ENCODE measurements at places on chromosomes 12 and 14.

DNA sequence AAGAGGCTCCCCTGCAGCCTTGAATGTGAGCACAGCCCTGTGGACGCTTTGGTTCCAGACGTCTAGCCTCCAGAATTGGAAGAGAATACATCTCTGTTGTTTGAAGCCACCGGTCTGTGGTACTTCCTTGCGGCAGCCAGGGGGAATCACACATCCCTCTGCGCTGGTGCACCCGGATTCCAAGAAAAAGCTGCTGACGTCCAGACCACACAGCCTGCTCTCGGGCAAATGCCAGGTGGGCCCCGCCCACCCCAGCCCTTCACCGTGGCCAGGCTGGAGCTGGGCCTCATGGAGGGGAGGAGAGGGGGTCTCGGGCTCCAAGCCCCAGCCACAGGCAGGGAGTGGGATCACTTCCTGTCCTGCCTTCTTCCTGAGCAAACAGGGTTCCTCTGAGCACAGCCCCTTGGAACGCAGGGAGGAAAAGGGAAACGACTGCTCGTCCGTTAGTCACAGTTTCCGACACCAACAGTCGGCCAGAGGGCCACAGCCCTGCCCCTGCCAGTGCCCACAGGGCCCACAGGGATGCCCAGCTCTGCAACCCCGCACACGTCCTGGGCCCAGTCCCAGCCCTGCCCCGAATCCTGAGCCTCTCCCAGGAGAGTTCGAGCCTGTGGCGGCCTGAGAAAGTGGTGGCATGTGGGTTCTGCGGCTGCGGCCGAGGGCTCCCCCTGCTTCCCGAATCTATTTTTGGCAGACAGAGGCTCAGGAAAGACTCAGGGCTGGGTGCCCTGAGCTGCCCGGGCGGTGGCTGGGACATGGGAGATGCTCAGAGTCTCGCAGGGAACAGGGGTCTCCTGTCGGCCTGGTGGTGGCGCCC, 85.3 kb downstream of the RFLNA start:
- peak; percentile 81 for DNase-seq

DNA sequence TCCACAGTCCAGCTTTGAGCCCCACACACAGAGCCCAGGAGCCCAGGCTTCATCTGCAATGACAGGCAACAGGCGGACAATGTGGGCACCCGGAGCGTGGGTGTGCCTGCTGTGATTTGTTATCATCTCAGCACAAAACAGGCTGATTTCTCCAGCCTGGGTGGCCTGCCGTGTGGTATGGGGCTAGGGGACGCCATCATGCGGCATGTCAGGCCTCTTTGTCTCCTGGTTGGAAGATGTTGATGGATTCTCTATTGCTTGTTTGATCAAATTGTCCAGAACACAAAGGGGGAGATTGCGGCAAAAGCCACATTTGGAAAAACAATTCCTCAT, 147.1 kb downstream of the KIF26A start:
- DNase-seq: no peak

- no peak for DNase-seq
Measured at GRCh38 chr12:26135010-26135420, 10.2 kb upstream of the BHLHE41 start.

DNA sequence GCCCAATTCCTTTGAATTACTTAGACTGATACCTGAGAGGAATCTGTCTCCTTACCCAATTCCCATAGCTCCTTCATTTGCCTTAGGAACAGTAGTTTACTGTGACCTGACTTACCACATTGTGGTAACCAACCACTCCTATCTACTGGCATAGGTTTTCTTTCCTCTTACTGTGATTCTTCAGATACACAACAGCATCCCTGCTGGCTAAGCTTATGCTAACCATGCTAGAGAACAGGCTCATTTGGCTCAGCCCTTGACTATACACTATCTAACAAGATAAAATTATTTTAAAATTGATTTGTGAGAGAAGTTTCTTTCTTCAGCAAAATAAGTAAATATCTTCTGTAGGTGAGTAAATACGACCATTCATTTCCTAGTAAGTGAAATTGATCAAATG, 320.4 kb upstream of the DDHD1 start:
- DNase-seq: no peak

GRCh38 chr12:44519931-44520330, 356.2 kb downstream of the NELL2 start:
- DNase-seq: no peak

DNA sequence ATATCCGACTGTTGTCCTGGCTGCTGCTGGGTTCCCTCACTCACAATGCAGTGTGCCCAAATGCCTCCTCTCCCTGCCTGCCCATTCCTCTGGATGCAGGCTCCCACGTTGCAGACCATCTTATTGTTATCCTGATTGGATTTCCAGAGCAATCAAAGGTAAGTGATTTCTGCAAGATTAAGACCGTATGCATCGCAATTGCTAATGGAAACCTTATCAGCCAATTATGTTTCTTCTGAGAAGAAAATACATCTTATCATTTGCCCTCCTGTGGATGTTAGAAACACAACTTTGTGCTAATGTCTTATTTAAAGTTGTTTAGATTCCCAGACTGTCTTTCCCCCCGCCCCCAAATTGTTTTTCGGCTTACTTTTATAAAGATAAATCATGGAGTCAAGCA, 98.1 kb downstream of the PRIMA1 start:
- DNase-seq: no peak

- DNase-seq: no peak
Measured at GRCh38 chr12:62597253-62597652, 130.6 kb downstream of the MON2 start.

- DNase-seq: no peak
Measured at GRCh38 chr12:68967046-68967445, 34.1 kb upstream of the CPM start.

GRCh38 chr12:1318327-1319031, 275.9 kb downstream of the FBXL14 start:
- DNase-seq: peak; percentile 72

DNA sequence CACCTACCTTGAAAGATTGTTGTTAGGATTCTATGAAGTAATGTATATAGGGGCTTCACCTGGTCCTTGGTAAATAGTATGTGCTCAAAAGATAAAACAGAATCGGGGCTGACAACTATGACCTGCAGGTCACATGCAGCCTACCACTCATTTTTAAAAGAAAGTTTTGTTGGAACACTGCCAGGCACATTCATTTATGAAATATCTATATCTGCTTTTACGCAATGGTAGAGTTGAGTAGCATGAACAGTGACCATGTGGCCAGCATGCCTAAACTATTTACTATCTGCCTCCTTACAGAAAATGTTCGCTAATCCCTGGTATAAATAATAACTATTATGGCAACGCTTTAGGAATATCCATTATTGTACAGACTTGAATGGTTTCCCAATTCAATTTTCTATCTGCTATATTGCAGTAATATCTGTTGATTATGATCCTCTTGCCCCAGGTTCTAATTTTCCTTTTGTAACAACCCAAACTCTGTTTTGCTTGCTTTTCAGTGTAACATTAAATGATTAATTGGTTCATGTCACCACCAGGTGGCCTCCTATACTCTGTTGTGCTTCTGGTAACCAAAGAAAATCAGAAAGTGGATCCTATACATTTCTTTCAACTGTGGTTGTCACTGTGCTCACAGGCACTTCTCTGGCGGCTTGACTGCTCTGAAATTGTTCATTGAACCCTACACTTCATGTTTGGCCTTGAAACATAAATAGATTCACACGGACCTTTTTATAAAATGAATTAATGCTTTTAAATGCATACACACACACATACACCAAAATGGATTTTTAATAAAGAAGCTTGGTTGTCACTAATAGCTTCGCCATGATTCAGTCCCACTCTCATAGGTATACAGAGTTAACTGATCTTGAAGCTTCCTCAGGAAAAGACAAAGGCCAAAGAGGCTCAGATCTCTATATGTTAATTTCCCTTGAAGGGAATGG, 227.7 kb upstream of the NPAS3 start:
- DNase-seq: peak; percentile 72

- no peak for DNase-seq
Measured at GRCh38 chr14:75647640-75648039, 13.0 kb downstream of the ERG28 start.

Data from muscle of arm (tissue), 14 donors.